ENCODE measurements at places on chromosomes 2 and 18.
A peak's percentile ranks its signal among the peaks of the same experiment; 100 is the strongest.

DNA sequence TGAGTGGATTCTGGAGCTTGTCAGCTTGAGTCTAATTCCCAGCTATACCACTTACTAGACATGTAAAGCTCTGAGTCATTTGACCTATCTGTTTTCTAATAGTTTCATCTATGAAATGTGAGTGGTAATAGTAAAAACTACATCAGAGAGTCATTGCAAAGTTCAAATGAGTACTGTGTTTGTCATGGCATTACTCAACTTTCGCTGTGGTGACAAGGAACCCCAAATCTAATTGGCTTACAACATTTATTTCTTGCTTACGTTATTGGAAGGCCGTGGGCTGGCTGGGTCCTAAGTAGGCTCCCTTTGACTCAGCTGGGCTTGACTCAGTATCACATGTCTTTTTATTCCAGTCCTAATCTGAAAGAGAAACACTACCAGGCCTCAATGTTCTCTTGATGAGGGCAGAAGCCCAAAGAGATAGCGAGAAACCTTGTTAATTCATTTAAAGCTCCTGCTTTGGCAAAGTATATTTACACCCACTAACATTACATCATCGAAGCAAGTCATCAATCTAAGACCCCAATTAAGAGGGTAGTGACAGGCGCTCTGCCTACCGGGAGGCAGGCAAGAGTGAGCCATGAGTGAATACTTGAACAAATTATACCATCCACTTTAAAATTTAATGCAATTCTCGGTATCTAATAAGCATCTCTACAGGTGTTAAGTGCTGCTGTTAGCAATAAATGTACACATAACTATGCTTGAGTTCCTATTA is 431.8 kb upstream of the SPHKAP start:
- DNase-seq = no peak

GRCh38 chr18:27144672-27145071 is 40.4 kb downstream of the CHST9 start:
- DNase-seq = no peak

DNA sequence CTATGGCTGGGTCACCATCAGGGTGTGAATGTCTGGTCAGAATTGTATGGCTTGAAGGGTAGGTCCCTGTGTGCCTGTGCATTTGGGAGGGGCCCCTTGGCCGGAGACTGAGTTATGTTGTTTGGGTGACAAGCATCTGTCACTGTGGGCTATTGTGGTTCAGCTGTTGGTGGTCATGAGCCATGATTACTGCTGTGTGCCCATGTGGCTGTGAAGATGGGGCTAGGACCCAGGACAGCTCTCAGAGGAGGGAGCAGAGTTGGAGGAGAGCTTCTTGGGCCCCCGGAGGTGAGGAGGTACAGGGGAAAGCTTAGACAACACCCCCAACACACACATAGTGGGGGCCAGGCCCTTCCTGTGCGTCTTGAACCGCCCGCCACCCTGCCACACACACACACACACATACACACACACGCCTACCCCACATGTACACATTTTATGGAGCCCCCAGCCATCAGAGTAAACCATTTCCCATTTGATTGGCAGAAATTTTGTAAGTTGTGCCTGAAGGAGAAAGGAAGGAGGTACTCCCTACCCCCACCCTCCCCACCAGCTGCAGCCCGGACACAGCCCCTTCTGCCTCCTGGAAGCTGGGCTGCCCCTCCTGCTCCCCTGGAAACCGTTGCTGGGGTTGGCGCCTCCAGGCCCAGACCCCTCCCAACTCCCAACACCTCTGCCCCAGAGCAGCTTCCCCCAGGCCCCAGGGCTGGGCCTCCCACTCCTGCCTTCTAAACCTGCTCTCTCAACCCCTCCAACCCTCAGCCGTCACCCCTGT is 2.0 kb downstream of the GAREM2 start:
- peak; percentile 41 for DNase-seq

DNA sequence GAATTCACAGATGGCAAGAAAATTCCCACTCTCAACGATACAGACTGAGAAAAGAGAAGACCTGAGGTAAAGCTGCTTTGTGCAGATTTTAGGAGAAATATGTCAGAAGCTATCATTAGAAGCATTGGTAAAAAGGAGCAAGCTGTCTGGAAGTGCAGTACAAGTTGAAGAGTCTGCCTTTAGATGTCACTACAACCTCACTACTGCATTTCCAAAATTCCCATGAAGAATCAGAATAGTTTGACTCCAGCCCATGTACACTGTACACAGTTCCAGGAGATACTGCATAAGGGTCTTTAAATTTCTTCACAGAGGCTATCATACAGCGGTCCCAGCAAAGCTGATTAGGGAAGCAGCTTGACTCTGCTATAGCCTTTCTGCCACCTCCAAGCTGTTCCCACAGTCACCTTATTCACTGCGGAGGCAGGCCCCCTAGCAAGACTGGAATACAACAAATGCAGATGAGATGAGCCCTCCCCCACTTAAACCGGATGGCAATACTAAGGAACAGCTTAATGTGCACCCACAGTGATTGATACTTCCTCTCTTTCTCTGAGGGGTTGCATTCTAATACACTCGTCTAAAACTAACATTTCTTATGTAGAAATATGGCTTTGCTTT is 527.4 kb downstream of the TMEM182 start:
- no peak for DNase-seq

- no peak for DNase-seq
Measured at GRCh38 chr18:43875511-43875910, 598.2 kb upstream of the SYT4 start.

- no peak for DNase-seq
Measured at GRCh38 chr2:7697052-7697451, 779.8 kb downstream of the RNF144A start.

GRCh38 chr18:50836521-50836957 is 16.7 kb upstream of the MRO start:
- no peak for DNase-seq

DNA sequence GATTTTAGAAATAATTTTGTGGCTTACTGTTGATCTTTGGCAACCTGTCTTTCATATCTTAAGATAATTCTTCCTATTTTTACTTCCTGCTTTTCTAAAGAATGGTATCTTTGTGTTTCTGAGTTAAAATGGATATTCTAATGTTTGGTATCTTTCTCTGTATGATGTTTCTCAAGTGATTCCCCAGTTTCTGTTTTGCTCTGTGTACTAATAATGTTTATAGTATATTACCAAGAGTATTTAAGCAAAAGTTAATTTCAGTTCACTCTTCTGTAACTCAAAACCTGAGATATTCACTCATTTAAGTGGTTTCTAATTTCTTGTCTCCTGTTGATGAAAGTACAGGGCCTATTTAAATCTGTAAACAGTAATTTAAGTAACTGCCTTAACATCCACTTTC is 58.3 kb downstream of the CCDC150 start:
- DNase-seq = no peak

DNA sequence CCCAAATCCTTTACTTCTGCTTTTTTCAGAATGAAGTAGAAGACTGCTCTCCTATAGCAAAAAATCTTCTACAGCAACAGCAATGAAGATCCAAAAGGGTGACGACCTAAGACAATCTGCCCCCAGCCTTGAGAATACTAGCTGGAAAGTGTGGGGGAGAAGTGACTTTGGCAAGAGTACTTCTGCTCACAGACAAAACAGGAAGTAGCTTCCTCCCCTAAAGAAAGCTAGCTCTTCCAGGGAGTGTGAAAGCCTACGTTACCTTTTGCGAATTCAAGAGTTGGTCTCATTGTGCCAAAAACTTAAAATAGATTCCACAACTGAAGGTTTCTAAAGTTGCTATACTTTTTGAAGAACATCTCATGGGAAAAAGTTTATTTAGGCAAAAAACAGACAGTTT is 1069.2 kb upstream of the CHAC2 start:
- no peak for DNase-seq

- DNase-seq = no peak
Measured at GRCh38 chr2:201656102-201656501, 12.8 kb upstream of the TMEM237 start.

- no peak for DNase-seq
Measured at GRCh38 chr2:151713291-151713903, 20.9 kb downstream of the NEB start.

GRCh38 chr2:132615329-132616085 is 54.5 kb downstream of the LYPD1 start:
- DNase-seq = no peak

GRCh38 chr2:108701208-108701607 is 18.1 kb upstream of the RANBP2 start:
- no peak for DNase-seq

DNA sequence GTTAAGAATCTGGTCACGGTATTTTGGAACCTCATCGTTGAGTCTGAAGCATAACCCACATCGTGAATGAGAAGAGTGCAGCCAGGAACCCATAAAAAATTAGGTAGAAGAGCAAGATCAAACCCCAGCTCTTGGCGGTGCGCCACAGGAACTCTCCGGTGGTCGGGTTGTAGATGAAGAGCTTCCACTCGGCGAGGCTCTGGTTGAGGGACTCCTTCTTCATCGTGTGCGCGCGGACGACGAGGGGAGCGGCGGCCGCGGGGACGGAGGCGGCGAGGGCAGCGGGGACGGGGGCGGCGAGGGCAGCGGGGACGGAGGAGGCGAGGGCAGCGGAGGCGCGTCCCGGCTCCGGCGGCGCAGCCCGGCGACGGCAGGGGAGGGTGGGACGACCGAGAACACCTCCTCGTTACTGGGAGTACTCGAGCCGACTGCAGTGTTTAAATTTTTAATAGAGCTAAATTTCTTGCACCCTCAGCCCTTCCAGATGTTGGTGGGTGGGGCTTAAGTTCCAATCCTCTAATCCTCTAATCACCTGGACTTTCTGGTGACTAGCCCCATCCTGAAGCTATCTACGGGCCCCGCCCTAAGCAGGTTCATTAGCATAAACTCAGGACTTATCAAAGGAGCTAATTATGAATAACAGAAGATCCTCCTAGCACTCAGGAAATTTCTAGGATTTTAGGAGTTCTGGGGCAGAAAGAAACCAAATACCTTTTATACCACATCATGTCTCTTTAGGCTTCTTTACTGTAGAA is 20.4 kb upstream of the PAPOLG start:
- peak; percentile 71 for DNase-seq

- no peak for DNase-seq
Measured at GRCh38 chr2:18490901-18491300, 69.6 kb downstream of the RDH14 start.

DNA sequence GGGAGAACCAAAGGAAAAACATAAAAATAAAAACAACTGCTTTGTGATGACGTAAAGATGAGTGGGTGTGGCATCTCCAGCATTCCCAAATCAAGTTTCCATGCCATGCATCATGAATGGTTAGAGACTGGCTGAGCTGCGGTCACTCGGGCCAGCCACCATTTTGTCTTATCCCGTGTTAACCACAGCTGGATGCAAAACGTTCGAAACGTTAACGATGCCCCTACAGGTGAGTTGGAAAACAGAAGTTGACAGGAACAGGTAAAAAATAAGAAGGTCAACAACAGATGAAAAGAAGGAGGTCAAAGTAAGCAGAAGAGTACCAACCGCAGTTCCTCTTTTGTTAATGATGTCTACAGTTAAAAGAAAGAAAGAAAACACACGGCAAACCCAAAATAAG is 411.1 kb downstream of the NRXN1 start:
- no peak for DNase-seq

- DNase-seq = no peak
Measured at GRCh38 chr2:45908316-45909170, 257.1 kb downstream of the PRKCE start.

Measured in SK-N-SH (cell line).